Stimulated activated CD8-positive, alpha-beta memory T cell treated with anti-CD3 and anti-CD28 coated beads, Interleukin-7, amount 100 ng/mL, for 1 hour (primary cell): ENCODE measurements at places on chromosomes 6 and 20.

GRCh38 chr6:111711476-111711875 is 105.8 kb upstream of the TRAF3IP2 start:
- DNase-seq = no peak

DNA sequence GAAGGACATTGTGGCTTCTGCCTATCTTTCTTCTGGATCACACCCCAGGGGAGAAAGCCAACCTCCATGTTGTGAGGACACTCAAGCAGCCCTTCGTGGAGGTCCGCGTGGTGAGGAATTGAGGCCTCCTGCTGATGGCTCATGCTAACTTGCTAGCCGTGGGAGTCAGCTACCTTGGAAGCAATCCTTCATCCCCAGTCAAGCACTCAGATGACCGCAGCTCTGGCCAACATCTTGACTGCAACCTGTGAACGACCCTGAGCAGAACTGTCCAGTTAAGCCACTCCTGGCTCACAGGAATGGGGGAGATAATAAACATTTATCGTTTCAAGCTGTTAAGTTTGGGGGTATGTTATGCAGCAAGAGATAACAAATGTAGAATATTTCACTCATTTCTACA is 10.9 kb upstream of the CNKSR3 start:
- DNase-seq = no peak

GRCh38 chr6:14146506-14147096 is 29.0 kb downstream of the CD83 start:
- DNase-seq = no peak

GRCh38 chr6:148602136-148602535 is 144.7 kb upstream of the UST start:
- no peak for DNase-seq

DNA sequence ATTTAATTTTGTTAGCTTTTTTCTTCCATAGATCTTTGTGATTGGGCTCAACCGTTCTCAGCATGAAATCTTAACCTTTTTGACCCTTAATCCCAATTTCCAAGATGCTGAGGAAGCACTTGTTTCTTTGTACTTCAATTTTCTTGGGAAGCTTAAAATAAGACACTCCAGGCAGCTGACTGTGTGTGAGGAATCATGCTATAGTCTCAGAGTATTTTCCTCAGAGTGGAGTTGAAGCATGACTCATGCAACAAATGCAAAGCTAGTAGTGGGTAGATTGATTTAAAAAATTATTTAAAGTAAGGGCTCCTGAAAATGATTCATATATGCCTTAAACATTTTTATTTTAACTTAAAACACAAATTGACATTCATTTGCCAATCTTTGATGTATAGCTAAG is 168.7 kb downstream of the BTBD3 start:
- DNase-seq = no peak

GRCh38 chr6:44725070-44725469 is 337.6 kb downstream of the CDC5L start:
- no peak for DNase-seq

GRCh38 chr6:45421709-45422502 is 44.2 kb upstream of the SUPT3H start:
- DNase-seq = no peak

GRCh38 chr6:112253841-112254816 is at the start of gene LAMA4:
Gene LAMA4, minus strand, starts transcription at chr6:112254567. Its CDS starts 417 bp downstream, at chr6:112254150.
- no peak for DNase-seq

DNA sequence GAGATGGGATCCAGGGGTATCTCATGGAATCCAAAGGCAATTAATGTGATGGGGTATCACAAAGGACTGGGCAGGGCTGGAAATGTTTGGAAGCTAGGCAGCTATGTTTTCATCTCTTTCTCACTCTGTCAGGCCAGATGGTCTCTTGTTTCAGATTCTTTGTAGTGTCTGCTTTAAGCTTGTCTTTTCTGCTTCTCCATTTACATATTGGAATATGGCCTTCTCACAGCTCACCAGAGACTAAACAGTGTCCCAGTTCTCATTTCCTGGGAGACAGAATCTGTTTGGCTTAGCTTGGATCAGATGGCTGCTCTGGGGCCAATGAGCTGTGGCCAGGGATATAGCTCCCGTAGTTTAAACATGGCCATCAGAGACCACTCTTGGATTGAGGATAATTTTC is 78.9 kb downstream of the SLC35F1 start:
- no peak for DNase-seq

GRCh38 chr6:145660676-145661075 is 74.6 kb downstream of the EPM2A start:
- no peak for DNase-seq

DNA sequence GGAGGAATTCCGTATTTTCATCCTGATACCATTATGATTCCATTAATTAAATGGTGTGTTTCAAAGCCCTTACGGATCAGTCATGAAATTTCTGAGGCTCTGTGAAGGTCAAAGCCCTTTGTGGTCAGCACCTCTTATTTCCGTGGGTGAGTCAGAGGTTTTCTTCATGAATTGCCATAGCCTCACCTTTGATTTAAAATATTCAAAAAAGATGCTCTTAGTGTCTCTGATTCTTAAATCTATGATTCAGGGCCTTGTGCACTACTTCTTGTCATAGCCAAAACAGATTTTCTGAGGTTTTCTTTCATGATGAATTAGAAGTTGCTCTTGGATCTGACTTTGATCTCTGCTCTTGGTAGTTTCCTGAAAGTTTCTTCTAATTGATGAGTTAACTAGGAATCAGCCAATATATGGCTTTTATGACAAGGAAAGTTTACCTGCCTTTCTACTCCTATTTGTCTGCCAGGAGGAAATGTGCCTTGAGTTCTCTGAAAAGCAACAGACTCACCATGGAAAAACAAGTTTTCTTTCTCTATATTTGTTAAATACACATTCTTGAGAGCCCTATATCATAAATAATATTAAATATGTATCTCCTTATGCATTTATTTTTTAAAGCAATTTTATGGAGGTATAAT is 613.0 kb downstream of the UTRN start:
- DNase-seq = no peak

DNA sequence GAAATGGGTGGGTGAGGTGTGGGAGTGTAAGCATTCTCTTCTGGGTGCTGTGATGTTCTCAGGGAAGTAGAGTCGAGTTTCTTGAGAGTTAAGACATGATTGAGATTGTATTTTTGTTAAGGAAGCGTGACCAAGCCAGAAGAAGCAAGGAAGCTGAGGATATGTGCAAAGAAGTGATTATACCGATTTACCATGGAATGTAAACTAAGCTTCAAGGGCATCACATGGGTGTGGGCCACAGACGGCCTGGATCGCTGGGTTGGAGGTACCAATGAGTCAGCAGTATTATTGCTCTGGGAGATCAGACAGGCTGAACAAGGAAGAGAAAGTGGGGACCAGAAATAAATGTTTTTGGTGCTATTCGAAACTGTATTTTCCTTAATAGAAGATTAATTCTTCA is 184.1 kb upstream of the GMDS start:
- DNase-seq = no peak

- no peak for DNase-seq
These were observed 3.7 kb upstream of the FUCA2 start for GRCh38 chr6:143515061-143515760.

DNA sequence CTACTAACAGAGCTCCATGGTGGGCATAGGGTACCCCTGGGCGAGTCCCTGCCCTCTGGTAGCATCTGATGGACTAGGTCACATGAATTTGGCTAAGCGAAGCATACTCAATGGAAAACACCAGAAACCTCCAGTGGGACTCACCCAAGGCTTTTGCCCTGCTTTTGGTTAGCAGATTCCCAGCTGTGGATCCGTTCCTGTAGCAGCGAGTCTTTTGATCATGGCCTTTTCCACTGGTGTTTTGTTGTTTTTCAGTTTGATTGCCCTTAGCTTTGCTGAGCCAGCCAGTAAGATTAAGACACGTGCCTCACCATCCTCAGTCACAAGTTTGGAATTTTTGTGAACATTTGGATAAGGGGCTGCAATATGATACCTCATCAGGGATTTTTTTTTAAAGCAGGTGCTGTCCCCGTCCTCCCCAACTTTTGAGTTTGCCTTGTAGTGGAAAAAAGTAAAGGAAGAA is 8.0 kb downstream of the TNFAIP3 start:
- no peak for DNase-seq

DNA sequence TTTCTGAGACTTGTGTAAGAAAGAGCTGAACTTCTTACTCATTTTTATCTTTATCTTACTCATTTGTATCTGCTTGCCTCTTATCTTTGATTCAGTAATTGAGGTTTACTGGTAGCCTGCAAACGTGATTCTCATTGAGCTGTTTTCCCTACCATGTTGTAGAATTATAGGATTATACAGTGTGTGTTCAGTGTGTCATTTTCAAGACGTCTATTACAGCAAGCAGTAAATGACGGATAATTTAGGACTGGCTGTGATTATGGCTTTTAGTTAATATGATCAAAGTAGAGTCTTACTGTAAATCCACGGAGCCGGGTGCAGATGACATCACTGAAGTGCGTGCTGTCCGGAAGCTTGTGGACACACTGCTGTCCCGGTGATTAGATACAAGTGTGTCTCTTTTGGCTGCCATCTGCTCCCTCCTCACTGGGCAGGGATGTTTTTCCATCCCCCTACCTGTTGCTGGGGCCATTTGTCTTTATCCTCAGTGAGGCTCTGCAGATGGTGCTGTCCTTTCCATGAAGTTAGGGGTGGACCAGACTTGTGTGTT is 6.0 kb downstream of the NELFCD start:
- no peak for DNase-seq

GRCh38 chr20:916125-916799 is at the start of gene ANGPT4:
Gene ANGPT4, minus strand, starts transcription at chr20:916334. Its CDS starts 120 bp downstream, at chr20:916214.
- DNase-seq = no peak

DNA sequence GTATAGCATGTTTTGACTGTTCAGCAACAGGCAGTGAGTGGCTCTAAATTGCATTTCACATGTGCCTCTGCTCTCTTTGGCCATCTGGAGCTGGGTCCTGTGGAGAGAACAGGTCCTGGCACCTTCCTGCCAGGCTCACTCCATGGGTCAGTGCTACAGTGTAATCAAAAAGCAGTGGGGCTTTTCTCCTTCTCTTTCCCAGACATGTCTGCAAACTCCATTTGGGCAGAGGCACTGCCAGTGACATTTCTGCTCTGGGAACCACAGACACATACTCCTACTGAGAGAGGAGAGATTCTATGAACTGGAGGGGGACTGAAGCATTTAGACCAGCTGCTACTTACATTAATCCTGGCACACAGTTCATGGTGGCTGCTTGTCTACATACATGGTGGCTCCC is 68.3 kb upstream of the TRAF3IP2 start:
- no peak for DNase-seq
